ENCODE measurements at places on chromosomes 2 and 18.

GRCh38 chr2:209577376-209578357 is 153.8 kb downstream of the MAP2 start:
- no peak for DNase-seq

DNA sequence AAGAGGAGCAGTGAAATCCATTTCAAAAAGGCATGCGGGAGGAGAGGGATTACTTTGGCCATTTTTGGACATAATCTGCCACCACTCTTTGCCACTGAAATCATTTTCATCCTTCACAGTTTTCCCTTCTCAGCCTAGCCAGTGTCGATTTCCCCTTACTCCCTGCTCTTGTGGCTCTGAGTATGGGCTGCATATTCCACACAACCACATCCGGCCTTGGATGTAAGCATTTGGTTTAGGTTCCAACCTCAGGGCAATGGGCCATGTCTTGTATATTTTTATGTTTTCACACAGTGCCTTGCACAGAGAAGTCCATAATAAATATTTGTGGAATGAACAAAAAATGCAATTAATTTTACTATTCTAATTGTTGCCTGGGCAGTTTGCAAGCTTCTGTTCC is 7.7 kb upstream of the SERPINE2 start:
- DNase-seq = no peak

DNA sequence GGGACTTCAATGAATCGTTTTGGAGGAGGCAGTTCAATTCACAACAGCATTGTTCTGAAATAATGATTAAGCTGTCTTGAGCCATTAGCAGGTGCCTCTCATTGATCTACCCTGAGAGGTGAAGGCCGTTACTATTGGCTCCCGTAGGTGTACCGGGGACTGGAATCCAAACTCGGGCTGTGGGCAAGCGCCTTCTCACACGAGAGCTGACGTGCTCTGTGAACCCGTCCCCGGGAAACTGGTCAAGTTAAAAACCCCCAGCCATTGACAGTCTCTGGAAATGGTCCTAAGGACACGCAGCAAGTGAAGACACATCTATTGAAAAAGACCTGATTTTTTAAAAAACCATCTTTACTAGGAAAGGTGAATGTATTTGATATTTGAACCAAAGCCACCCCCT is 8.1 kb upstream of the NFATC1 start:
- no peak for DNase-seq

DNA sequence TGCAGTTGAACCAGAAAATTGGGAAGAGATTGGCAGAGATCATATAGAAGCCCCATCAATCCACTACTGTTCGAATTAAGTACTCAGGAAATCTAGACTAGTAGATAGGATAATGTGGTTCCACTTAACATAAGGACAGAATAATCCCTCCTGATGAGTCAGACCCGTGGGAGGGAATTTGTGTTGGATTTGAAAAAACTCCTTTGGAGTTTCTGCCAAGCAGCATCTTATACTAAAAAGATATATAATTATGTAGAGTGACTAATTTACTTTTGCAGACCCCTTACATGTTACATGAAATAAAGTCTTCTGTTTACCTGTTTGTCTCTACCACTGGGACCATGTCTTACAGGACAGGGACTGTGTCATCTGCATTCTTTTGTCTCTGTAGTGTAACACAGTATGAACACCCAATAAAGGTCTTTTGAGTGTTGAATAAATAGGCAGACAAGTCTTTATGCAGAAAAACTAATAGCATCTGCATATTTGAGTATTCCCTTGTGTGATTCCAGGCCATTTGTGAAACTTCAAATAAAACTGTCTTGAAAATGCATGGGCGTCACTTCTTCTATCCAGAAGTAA is 122.6 kb upstream of the DNAJC10 start:
- peak; percentile 69 for DNase-seq

- no peak for DNase-seq
Observed at GRCh38 chr2:185785156-185785555, 46.6 kb downstream of the FSIP2 start.

GRCh38 chr2:20049637-20050036 is 1.8 kb downstream of the LAPTM4A start:
- DNase-seq = no peak

DNA sequence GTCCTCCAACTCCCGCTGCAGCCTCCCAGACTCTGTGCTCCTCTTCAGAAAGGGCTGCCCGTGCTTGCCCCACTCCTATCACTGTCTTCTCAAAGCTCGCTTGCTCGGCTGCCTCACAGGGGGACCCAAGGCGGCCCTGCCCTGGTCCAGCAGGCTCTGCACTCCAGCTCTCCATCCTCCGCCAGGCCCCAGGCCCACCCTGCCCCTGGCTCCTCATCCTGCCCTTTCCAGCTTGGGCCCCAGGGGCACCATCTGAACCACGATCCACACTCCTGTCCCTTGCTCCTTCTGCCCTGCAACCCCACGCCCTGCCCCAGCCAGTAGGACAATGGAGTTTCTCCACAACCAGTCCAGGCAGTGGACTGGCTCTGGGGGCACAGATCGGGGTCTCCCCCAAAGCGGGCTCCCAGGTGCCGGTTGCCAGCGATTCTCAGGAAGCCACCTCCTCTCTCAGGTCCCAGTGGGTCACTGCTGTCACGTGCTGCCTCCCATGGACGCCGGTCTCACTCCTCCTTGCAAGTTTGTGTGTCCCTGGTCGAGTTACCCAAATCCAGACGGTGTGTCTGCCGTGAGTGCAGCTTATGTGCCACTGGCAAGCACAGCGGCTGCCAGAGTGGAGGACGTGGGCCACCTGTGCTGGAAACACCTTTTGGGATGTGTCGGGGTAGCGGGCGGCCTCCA is 238.5 kb downstream of the HDAC4 start:
- no peak for DNase-seq

DNA sequence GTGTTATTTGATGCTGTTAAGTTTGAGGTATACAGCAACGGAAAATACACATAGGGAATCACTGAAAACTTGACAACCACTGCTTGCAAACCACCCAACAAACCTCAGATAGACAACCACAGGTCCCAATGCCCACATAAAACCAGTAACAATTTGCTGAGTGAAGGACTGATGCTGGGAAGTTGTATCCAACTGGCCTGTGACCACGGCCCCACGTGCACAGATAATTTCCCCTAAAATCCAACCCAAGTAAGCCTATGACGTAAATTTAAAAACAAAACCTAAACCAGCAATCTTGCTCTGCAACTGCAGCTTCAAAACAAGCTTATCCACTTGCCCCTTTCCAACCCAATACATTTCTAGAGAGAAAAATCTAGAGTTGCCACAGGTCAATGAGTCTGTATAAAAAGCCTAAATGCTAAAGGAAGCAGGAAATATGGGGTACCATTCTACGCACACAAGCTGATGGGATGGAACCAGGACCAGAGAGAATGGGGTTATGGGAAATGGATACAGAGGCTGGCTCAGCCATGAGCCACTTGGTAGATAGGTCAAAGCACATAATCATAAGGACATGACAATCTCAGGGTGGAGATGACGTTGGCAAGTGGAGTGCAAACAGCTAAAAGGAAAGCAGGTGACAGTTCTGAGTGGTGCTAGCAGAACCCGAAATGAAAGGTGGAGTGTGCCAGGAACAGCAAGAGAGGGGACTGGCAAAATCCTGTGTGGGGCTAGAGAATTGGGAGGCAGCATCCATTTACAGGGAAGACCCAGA is 27.8 kb upstream of the CREB1 start:
- no peak for DNase-seq

- DNase-seq = no peak
Observed at GRCh38 chr2:99398303-99398702, 61.1 kb downstream of the EIF5B start.

DNA sequence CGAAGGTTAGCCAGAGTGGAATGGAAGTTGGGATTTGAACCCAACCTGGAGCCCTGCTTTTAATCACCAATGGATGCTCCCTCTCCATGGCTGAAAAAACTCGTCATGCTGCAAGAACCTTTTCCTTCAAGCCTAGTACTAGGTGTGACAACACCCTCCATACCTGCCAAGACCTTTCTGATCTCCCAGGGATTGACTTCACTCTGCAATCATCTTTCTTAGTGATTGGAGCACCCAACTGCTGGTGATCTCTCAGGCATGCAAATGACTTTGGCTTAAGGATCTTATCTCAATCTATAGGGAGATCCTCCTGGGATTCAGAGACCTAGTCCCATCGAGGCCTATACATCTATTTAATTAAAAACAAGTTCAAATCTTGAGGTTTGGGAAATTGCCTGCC is 23.5 kb upstream of the ITGB6 start:
- DNase-seq = no peak

GRCh38 chr2:15299904-15300520 is 261.1 kb downstream of the NBAS start:
- no peak for DNase-seq

- no peak for DNase-seq
Observed at GRCh38 chr18:50791599-50792438, 28.0 kb downstream of the MRO start.

GRCh38 chr2:191533693-191534180 is 144.2 kb upstream of the NABP1 start:
- no peak for DNase-seq

DNA sequence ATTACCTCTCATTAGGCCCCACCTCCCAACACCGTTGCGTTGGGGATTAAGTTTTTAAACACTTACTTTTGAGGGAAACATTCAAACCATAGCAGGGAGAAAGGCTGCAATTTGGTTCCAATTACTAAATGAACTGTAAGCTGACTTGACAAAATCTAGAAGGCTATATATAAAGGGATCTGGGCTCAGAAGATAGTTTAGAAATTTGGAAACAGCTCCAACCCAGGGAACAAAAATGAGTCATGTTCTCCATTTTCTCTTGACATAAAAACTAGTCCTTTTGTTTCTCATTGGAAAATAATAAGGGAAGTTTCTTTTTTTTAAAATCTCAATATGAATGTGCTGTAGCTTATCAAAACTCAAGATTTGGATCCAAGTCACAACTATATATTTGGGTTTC is 17.5 kb downstream of the MOGAT1 start:
- no peak for DNase-seq

DNA sequence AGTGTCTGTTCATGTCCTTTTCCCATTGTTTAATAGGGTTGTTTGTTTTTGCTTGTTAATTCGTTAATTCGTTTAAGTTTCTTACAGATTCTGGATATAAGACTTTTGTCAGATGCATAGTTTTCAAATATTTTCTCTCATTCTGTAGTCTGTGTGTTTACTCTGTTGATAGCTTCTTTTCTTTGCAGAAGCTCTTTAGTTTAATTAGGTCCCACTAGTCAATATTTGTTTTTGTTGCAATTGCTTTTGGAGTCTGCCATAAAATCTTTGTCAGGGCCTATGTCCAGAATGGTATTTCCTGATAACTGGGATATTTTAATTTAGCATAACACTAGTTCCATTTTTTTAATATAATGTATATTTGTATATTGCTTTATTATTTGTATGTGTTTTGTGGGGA is 1380.1 kb downstream of the SUCLG1 start:
- DNase-seq = no peak

DNA sequence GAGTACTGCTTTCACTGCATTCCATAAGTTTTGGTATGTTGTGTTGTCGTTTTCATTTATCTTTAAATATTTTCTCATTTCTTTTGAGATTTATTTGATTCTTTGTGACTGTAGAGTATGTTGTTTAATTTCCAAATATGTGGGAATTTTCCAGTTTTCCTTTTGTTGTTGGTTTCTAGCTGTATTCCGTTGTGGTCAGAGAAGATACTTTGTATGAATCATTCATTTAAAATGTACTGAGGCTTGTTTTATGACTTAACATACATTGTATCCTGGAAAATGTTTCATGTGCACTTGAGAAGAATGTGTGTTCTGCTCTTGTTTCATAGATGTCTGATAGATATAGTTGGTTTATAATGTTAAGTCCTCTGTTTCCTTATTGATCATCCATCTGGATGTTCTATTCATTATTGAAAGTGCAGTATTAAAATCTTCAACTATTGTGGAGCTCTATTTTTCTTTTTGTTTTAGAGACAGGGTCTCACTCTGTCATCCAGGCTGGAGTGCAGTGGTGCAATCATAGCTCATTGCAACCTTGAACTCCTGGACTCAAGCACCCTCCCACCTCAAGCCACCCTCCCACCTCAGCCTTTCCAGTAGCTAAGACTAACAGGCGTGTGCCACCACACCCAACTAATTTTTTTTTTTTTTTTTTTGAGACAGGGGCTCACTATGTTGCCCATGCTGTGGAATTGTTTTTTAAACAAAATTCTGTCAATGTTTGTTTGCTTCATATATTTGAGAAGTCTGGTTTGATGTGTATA is 96.8 kb downstream of the TAF4B start:
- DNase-seq = peak; percentile 20

DNA sequence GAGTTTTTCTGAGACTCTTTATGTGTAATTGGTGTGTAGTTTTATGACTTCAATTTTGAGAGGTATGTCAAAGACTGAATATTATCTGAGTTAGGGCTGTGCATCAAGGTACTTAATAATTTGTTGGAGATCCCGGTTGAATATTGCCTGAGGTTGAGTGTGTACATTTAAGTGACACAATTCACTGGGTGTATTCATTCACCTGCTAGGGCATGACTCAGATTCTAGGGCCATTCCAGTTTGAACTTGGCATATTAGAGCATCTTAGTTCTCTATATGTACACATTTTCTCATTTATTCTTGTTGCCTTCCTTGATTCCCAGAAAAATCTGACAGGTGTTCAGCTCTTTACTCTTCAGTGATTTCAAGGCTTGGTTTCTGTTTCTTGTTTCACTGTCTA is 12.5 kb downstream of the MAP4K4 start:
- no peak for DNase-seq

GRCh38 chr18:59502274-59503175 is 143.5 kb upstream of the LMAN1 start:
- DNase-seq = peak; percentile 86

- no peak for DNase-seq
Observed at GRCh38 chr2:239959059-239959971, 65.8 kb downstream of the NDUFA10 start.

- no peak for DNase-seq
Observed at GRCh38 chr2:1192121-1192520, 221.1 kb upstream of the TPO start.

DNA sequence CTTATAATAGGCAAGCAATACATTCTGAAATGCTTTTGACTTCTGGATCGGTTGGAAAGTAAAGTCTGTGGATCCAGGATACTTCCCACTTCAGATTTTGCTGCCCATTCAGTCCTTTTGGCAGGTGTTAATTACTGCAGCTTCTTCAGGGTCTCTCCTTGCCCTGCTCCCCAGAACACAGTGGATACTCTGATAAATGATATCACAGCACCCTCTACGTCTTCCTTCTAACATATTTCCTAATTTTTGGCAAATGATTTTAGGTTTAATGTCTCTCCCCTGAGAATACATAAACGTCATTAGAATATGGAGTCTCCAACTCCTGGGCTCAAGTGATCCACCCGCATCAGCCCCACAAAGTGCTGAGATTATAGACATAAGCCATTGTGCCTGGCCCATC is 249.8 kb downstream of the NYAP2 start:
- no peak for DNase-seq
